ENCODE measurements at places on chromosomes 2 and 18.

GRCh38 chr2:107588181-107588580 is 238.5 kb upstream of the RGPD4 start:
- DNase-seq: no peak

DNA sequence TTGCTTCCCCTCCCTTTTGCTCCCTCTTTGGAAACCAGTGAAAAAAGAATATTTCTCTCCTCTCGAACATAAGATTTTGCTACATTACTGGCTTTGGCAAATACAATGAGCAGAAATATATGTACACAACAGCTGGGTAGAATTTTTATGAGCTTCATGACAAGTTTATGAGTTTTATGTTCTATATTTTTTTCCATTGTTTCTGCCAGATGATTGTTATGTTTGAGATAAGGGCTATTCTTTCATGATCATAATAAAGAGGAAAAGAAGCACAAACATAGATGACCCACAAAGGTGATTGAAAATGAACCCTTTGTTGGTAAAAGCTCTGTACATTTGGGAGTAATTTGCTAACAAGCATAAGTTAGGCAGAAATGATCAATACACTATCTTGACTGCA is 14.8 kb upstream of the TFPI start:
- DNase-seq: no peak

GRCh38 chr2:190023860-190024259 is 38.7 kb downstream of the MSTN start:
- DNase-seq: peak; percentile 62

- DNase-seq: no peak
Measured at GRCh38 chr2:62768615-62769014, 63.1 kb downstream of the EHBP1 start.

DNA sequence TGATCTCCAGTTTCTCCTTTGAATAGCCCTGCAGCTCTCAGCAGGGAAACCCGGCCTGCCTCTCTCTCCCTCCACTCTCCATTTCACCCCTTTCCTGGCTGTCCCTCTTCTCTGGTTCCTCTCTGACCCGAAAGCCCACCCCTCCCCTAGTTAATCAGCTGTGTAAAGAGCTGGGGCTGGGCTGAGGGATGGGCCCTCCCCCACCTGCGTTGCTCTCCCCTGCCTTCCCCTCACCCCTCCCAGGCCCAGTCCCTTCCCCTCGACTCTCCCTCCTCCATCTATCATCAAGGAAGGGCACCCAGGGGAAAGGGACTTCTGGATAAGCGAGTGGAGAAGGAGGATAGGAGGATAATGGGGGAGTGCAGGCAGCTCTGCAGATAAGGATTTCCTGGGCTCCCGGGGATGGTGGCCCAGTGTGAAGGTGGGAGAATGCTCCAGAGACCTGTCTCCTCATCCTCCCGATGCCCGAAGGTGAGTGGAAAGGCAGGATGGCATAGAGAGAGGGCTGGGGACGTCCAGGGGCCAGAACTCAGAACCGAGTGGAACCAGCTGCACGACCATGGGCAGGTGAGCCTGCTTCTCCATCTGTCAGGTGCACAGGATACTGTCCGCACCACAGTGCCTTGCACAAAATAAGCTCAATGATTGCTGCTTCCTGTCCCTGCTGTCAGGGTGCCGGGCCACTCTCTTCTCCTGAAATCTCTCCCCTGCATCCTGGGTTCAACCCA is 12.0 kb downstream of the SLC30A3 start:
- DNase-seq: no peak

DNA sequence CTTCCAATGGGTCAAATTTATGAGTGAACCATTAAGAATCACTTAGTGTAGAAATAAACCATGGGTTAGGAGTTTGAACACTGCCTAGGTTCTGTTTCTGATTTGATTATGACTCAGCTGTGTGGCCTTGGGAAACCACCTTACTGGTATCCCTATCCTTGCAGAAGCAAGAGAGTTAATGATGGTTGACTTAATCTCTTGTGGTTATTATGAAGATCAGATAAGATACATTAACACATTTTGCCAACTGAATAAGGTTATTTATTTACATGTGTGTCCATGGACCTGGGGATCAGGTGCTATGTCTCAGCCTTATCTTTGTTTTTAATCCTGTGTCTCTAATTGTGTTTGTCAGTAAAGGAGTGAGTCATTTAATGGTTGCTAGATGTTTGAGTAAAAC is 5.4 kb upstream of the KCNJ13 start:
- peak; percentile 67 for DNase-seq

DNA sequence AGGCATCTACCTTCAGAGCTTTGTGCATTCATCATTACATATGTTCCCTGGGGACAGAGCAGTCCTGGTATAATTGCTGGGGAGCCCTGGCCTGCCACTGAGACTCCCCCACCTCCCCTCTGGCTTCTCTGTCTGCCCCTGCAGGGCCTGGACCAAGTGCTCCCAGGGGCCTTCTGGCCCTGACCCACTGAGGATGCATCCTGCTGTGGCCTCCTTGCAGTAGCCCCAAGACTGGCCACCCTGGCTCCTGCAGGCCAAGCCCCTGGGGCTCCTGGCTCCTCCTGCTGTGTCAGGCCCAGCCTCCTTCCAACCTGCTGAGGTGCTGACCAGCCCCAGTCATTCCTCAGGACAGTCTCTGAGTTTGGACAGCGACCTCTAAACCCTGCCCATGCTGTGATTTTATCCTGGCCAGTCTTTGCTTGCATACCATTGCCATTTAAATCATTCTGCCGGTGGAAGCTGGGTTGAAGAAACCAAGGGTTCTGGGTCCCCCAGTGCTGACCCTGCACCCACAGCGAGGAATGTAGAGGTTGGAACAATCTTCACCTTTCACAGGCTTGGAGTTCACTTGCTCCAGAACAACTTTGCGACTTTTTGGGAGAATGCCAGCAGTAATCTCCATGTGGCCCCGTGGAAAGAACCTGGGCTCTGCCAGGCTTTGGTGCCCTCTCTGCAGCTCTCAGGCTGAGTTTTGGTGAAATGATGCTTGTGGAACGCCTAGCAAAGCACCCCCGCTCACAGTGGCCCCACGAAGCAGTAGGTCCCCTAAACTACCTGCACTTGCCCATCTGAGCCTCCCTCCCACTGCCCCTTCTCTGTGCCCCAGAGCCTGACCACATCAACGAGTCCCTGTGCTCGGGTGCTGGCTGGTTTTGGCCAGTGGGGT is 167.3 kb upstream of the GLI2 start:
- no peak for DNase-seq

- peak; percentile 96 for DNase-seq
Measured at GRCh38 chr2:134739879-134740301, 21.1 kb upstream of the TMEM163 start.

DNA sequence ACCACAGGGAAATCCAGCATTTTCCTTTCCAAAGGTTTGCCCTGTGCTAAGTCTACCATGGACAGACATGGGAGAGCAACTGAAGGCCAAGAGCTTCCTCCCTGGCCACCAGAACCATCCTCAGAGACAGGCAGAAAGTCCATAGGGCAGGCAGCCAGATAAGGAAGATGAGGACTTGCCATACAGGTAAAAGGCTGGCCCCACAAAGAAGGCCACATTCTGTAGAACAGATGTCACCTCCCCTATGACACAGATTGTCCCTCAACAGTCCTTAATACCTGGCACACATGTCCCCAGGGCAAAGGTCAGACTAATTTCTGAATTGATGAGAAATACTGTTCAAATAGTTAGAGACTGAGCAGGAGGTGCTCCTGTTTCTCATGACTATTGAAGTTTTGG is 52.0 kb downstream of the FECH start:
- no peak for DNase-seq

GRCh38 chr2:182887753-182888415 is 21.4 kb upstream of the FRZB start:
- no peak for DNase-seq

DNA sequence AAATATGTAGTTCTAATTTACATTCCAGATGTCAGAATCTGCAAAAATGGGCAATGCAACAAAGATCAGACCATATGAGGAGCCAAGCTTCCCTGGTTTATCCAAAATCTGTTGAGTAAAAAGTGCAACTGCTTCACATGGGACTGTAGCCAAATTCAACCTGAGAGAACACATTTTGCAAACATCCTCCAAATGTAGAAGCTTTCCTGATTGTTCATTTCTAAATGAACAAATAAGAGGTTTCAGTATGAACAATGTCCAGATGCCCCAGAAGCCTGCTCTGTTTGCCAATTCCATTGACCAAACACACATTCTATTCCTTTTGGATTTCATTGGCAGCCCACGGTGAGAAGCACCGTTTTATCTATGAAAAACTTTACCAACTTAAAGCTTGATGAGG is 117.9 kb upstream of the OSR1 start:
- DNase-seq: no peak

DNA sequence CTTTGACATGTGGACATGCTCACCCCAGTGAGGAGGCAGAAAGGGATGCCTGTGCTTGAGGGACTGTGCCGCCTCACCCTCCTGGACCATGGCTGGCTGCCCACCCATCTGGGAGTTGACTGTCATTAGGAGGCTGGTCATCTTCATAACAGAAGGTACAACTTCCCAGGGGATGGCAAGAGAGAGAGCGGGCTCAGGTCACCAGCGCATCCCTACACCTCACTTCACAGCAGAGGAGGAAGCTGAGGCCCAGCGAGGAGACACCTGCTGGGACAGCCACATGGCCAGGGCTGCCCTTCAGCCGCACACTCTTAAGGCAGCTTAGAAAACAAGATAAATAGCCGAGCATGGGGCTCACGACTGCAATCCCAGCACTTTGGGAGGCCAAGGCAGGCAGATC is 59.4 kb downstream of the ADCY3 start:
- no peak for DNase-seq

GRCh38 chr18:24968238-24968775 is 383.7 kb downstream of the ZNF521 start:
- no peak for DNase-seq

- no peak for DNase-seq
Measured at GRCh38 chr2:77018219-77018618, 504.0 kb downstream of the LRRTM4 start.

DNA sequence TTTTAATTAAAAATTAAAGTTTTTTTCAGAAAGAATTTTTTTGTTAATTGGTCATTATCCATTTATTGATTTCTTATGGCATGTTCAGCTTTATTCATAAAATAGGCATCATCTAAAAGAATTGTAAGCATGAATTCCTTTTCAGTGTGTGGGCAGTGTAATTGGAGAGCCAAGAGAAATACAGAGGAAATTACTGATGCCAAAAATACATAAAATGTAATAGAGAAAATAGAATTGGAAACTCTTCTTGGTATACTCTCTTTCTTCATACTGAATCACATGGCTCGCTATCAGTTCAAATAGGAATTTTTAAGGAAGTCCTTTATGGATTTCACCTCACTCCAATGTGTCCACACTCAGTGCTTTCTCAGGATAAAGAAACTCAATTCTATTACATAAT is 663.6 kb upstream of the NRXN1 start:
- no peak for DNase-seq

DNA sequence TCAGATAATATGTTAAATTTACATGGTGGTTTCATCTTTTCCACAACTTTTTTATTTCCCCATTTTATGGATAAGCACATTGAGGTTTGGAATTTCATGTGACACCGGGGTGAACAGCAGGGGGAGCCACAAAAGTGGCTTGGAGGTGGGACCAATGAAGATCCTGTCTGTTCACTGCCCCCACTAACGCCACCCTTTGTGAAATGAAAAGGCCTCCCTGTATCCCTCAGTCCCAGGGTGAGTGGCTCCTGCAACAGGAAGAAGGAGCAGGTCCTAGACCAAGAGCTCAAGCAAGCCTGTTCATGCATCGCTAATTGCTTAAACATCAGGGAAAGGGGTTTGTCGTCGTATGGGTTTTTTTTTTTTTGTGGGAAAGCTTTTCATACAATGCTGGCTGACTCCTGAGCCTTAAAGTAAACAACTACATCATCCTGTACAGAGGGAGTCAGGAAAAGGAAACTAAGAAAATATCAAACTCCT is 267.8 kb upstream of the EPAS1 start:
- DNase-seq: no peak

- no peak for DNase-seq
Measured at GRCh38 chr18:76750917-76751890, 71.2 kb upstream of the ZNF236 start.

DNA sequence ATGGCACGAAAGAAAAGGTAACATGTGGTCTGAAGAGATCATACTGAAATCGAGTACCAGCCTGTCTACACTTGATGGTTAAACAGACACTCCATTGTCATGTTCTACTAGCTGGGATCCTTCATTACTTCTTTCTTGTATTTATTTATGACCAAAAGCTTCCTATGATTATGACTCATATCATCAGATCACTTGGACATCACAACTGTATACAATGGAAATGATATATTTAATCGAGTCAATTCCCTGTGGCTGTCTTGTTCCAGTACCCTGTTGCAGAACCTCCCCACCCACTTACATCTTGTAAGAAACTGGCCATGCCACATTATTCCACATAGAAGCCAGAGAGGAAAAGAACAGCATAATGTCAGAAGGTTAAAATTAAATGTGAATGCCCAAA is 358.9 kb downstream of the ZEB2 start:
- no peak for DNase-seq

- no peak for DNase-seq
Measured at GRCh38 chr2:190763901-190764514, 115.1 kb downstream of the NAB1 start.

DNA sequence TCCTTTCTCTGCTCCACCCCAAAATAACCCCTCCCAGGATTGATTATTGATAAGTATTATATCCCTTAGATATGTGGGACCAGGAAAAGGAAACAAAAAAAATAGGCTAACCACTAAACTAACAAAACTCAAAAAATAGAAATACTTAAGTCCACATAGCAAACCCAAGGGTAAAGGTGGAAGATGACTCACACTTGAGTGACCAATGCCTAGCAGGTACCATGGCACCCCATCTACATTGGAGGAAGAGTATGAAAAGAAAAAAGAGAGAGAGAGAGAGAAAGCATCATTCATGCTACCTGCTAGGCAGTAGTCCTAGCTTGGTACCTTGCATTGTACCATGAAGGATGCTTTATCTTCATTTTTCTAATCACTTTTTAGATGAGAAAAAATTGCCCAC is 6.3 kb downstream of the EXOC6B start:
- DNase-seq: no peak

DNA sequence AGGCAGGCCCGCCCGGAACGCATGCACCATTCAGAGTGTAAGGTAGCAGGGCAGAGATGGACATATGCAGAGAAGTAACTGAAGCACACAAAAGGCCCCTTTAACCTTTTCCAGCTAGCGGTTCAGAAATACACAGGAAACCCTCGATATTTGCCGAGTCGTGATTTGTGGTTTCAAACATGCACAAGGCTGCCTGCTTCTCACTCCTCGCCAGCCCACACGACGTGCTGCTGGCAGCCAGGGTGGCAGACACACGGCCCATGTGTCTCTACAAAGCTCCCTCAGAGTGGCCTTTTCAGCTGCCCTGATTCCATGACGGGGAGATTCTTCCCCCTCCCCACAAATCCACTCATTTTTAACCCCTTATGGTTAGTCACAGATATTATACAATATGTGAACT is 23.6 kb downstream of the ZBTB7C start:
- no peak for DNase-seq

- DNase-seq: no peak
Measured at GRCh38 chr2:106759966-106760365, 126.0 kb downstream of the ST6GAL2 start.

GRCh38 chr2:129464036-129464435 is 515.4 kb upstream of the RAB6C start:
- DNase-seq: peak; percentile 20
